ENCODE measurements at places on chromosomes 2 and 18.

DNA sequence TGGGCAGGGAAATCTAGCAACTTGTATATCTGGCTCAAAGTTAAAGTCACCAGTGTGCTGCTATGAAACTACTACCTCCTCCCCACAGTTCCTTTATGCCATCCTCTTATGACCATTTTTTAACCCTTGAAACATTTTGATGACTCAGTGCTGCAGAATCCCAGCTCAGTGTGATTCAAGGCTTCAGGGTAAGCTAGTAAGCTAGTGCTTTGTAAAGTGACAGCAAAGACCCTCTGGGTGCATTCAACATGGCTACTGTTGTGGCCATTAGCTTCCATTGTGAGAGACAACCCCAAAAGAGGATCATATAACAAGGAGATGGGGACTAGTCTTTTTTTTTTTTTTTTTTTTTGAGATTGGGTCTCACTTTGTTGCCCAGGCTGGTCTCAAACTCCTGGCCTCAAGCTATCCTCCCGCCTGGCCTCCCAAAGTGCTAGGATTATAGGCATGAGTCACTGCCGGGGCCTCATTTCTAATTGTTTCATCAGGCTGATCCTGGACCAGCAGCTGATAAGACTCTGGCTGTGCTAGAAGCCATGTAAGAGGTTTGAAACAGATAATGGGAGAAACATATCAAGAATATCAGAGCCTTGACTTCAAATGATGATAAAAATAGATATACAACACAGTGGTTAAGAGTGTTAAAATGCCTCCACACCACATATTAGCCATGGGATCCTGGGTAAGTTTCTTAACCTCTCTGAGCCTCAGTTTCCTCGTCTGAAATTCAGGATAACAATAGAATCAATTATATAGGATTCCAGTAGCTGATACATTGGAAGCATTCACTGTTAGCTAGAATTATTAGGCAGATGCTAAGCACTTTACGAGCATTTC lies 65.7 kb upstream of the RTN4 start:
- DNase-seq: no peak

GRCh38 chr18:11566236-11566965 lies 43.0 kb upstream of the SLC35G4 start:
- DNase-seq: no peak

- no peak for DNase-seq
These were observed 51.2 kb downstream of the CYRIA start for GRCh38 chr2:16614314-16614860.

GRCh38 chr18:50393802-50394201 lies 19.0 kb downstream of the SKA1 start:
- no peak for DNase-seq

DNA sequence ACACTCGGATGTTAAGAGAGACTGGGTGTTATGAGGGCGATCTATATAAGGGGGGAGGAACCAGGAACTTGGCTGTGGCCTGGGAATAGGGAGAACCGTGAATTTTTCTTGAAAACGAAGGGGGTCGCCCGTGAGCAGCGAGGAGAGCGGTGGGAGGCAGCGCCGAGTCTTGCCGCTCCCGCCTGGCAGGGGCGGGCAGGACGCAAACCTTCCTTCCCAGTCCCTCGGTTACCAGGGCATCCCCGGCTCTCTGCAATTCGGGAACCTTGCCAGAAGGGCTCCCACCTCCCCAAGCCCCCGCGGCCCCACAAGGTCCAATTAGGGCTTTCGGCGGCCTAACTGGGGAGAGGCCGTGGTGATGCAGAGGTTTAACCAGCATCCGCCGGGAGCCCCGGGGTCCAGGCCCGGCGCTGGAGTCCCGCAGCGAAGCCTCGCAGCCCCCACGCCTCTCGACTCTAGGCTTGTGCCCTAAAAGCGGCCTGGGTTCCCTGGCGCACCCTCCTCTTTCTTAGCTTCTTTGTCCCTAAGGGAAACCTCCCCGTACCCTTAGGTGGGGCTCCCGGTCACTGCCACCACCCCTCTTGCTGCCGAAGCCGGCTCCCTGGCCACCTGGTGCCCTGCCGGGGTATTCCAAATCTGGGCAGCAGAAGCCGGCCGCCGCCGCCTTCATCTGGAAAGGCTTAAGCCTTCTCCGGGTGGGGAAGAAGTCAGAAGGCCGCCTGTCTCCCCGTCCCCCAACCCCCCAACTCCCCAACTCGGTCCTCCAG lies 680 bp upstream of the FHOD3 start:
- DNase-seq: peak; percentile 83

All from neural crest cell (in vitro differentiated cells).